ENCODE measurements at places on chromosomes 16 and 17.

DNA sequence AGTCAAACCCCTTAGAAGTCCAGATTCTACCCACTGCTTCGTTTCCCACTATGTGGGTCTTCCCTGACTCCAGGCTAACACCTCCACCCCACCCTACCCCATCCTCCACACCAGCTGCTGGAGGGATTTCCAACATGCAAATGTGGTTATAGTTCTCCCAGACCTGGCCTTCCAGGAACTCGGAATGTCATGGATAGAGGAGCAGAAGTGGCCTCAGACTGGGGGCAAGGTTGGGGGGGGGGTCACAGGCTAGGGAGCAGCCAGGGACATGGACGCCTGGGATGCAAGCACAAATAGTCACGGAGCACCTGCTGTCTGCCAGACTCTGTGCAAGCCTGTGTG lies 2.0 kb downstream of the CAMKK1 start:
- DNase-seq, result no peak

GRCh38 chr16:79656553-79657115 lies 56.1 kb upstream of the MAF start:
- DNase-seq, result no peak

DNA sequence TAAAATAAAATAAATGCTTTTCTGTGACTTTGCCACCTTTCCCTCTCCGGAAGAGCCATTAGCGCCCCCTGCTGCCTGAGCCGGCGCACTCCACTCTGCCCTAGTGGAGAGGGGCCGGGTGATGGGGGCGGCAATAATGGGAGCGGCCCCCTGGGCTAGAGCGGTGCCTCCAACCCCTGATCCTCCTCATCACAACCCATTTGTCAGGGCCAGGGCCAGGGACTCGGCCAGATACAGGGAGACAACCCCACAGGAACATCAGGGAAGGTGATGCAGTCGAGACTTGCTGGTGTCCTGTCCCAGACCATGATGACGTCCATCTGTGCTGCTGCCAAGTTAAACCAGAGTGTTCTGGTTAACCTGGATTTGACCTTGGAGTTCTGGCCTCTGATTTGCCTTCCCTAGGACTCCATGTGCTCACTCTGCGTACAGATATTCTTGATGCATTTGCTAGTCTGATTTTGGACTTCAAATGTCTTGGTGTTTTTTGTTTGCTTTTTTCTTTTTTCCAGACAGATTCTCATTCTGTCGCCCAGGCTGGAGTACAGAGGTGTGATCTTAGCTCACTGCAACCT lies 46.1 kb upstream of the BPTF start:
- DNase-seq, result no peak

DNA sequence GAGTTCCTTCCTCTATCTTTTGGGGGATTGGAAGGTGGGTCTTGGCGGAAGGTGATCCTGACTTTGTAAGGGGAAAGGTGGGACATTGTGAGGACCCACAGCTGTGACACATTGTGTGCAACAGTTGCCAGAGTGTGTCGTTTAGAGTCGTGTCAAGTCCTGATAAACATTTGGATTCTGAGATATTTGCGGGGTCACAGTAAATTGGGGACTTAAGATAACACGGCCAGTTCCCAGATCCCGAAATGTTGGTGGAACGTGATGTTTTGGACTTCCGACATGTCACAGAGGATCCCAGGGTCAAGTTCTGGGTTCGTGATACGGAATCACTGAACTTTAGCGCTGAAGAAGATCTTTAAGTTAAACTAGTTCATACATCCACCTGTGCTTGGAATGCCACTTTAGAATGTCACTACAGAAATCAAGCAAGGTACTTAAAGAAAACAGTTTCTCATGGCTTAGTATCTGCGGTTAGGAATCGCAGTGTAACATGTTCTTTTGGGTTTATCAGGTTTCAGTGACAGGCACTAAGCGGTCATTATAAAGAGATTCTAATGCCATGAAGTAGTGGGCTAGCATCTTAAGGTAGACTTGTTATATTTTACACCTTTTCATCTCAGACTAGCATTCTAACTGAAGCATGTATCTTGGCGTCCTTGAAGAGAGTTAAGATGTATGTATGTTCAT lies 815 bp downstream of the ATAD5 start:
- no peak for DNase-seq

- DNase-seq, result peak; percentile 65
Measured at GRCh38 chr17:28982131-28982793, 23.6 kb downstream of the SEZ6 start.

DNA sequence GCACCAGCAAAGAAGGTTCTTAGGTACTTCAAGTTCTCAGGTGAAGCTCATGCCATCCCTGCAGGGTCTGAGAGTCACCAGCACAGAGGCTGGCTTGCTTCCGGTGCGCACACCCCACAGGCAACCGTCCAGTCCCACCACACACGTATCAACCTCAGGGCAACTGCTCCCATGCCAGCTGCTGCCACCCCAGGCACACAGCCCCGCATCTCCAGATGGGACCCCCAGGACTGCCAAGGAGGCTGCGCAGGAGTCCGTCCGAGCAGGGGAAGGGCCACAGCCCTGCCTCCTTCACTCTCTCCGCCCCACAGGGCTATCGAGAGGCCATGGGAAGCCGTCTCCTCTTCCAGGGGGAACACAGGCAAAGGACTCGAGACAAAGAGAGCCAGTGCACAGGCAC lies 13.3 kb downstream of the KIFC3 start:
- DNase-seq, result no peak

- DNase-seq, result no peak
Measured at GRCh38 chr16:34802848-34803599, 1343.6 kb downstream of the TP53TG3F start.

GRCh38 chr16:81651758-81652718 lies 127.1 kb upstream of the PLCG2 start:
- no peak for DNase-seq

DNA sequence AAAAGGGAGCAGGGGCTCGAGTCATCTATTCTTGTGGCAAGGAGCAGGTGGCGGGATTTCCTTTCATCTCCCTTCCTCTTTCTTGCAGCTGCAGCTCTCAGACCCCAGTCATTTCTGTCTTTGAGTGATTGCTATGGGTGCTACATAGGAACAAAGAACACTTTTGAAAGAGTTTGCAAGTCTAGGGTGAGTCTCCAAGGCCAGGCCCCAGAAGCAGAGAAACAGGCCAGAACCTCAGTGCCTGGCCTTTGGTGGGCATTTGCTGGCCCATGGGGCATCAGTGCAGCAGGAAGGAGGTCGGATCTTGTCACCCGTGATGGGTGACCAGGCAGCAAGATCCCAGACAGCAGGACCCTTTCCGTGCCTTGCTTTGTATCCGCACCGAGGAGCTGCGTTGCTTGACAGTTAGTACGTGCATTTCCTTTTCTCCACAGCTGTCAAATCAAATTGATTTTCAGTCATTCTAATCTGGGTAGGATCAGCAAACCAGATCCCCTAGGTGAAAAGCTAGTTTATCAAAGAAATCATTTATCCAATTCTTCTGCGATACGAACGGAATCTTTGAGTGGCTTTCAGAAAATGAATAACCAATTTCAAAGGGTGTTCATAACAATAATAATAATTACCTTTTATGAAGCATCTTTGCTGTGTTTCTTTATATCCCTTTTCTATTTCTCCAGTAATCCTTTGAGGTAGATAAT lies 244.6 kb upstream of the MAF start:
- no peak for DNase-seq

DNA sequence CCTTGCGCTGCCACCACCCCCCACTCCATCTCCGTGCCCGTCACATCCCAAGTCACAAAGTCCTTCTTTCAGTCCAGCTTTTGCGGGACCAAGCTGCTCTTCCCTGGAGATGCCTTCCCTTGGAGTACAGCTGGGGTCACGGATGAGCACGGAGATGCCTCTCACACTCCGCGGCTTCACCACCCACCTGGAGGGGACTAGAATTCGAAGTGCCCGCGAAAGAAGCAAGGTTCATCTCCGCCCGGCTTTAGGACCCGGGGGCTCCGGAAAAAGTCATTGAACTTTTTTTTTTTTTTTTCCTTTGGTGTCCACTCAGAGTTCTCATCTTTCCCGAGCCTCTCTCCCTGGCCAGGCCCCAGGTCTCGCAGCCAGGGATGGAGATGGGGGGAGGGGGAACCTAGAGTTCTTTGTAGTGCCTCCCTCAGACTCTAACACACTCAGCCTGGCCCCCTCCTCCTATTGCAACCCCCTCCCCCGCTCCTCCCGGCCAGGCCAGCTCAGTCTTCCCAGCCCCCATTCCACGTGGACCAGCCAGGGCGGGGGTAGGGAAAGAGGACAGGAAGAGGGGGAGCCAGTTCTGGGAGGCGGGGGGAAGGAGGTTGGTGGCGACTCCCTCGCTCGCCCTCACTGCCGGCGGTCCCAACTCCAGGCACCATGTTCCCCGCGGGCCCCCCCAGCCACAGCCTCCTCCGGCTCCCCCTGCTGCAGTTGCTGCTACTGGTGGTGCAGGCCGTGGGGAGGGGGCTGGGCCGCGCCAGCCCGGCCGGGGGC lies at the start of gene FKBP10:
Gene FKBP10 (plus strand): TSS at position 624 of the 771 bp plus-strand sequence. CDS start 31 bp downstream, at position 655.
- DNase-seq, result no peak

DNA sequence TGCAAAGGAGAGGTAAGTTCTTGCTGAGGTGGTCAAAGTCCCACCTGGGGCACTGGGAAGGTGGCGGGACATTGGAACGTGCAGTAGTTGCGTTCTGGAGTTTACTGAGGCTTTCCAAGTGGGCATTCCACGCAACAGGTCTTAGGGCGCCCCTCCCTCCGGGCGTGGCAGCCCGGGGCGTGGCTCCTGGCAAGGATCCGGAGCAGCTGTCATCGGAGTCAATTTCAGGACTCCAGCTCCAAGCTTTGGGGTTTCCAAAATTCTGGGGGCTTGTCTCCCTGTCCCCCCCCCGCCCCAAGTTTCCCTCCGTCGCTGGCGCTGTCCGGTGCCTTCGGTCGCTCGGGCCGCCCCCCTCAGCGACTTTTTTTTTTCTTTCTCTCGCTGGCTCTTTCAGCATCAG lies 43.1 kb upstream of the AMZ2 start:
- DNase-seq, result no peak

GRCh38 chr17:29972277-29972676 lies 30.8 kb downstream of the EFCAB5 start:
- no peak for DNase-seq

GRCh38 chr17:81332914-81333528 lies 37.9 kb upstream of the SLC38A10 start:
- no peak for DNase-seq

DNA sequence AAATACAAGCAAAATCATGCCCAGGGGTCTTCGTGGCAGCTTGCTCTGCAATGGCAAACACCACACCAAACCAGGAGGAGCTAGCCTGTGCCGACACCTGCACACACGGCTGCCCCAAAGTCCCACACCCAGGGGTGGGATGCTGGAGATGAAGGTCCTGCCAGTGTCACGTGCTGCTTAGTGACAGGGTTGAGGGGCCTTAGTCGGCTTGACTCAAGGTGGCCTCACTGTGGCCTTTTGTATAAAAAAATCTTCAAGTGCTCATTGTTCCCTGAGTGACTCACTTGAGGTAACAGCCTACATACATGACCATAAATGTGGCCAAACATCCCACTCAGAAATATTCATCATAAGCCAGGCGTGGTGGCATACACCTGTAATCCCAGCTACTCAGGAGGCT lies 7.3 kb downstream of the TRIM65 start:
- DNase-seq, result no peak

- no peak for DNase-seq
Measured at GRCh38 chr17:38465391-38466345, 37.4 kb downstream of the ARHGAP23 start.

- no peak for DNase-seq
Measured at GRCh38 chr17:16486373-16487250, 5.4 kb downstream of the LRRC75A start.

DNA sequence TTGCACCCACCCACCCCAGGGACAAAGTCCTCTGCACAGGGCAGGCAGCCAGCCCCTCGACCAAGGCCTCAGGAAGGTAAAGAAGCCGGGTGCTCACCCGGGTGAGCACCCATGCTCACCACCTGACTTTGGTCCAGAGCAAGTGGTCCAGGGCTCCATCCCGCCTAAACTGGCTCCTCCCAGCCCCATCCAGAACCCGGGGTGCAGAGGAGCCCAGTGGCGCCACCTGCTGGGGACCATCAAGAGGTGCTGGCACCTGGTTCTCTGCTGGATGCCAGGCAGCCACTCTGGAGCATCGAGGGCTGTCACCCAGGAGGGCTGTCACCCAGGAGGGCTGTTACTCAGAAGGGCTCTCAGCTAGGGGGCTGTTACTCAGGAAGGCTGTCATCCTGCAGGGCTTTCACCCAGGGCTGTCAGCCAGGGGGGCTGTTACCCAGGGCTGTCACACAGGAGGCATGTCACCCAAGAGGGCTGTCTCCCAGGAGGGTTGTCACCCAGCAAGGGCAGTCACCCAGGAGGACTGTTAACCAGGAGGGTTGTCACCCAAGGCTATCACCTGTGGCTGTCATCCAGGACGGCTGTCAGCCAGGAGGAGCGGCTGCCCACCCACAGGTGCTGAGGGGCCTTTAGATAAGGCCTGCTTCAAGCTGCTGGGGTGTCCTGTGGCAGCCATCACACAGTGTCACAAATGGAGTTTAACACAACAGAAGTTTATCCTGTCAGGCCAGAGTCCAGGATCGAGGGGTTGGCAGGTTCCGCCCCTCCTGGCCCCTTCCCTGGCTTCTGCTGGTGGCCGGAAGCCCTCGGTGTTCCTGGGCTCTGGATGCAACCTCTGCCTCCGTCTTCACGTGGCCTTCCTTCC lies 98.5 kb downstream of the TNFRSF13B start:
- DNase-seq, result no peak

GRCh38 chr16:10385725-10386516 lies at the start of gene ATF7IP2:
ATF7IP2 (plus strand) TSS chr16:10386061; CDS start chr16:10430621, 44,560 bp downstream.
- DNase-seq, result peak; percentile 72

- DNase-seq, result no peak
Measured at GRCh38 chr16:12344577-12345343, 368.2 kb downstream of the SNX29 start.

DNA sequence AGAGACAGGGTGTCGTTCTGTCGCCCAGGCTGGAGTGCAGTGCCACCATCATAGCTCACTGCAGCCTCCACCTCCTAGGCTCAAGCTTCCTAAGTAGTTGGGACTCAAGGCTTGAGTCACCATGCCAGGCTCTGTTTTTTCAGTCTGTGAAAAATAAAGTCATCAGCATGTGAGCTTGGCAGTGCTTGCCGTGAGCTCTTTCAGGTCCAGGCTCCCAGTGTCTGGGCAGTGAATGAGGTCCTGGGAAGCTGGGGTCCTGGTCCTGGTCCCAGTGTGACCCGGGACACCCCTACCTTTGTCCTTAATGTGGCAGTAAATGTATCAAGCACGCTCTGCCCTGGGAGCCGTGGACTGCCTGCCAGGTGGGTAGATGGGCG lies 22.9 kb upstream of the RPL13 start:
- no peak for DNase-seq

DNA sequence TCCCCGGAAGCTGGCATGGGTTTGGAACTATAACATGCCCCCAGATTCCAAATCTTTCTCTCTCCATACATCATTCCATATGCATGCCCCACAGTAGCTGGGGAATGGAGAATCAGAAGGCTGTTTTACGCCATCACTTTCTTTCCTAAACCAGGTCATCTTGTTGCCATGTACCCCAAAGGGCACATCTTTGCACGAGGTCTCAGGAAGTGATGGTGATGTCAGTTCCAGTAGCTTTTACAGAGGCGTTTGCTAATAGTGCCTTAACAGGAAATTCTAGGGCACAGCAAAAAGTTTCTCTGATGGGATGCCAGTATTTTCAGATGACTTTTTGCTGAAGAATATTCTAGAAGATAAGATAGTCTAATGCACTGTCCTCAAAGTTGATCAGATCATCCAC lies 241.5 kb downstream of the MAF start:
- DNase-seq, result no peak

GRCh38 chr17:82235775-82236141 lies 6.9 kb downstream of the SLC16A3 start:
- DNase-seq, result no peak

GRCh38 chr16:65948361-65948760 lies 418.1 kb upstream of the CDH5 start:
- DNase-seq, result no peak

- DNase-seq, result no peak
Measured at GRCh38 chr17:18925187-18925586, 26.8 kb upstream of the SLC5A10 start.

- no peak for DNase-seq
Measured at GRCh38 chr17:58969156-58969555, 137.5 kb downstream of the TRIM37 start.

Measured in T-helper 22 cell (primary cell).